ENCODE measurements at places on chromosomes 1 and 21. TPM values are rescaled to one million over a fixed set of nuclear protein-coding genes. Genes with fewer than 3 reads are reported as not detected.

The JTB gene
- total RNA-seq: 71.3 TPM

The SPATA21 gene
- not detected for total RNA-seq

The KRTAP19-3 gene
- total RNA-seq: not detected

The SPAG17 gene
- 0.07 TPM for total RNA-seq

The PPFIA4 gene
- total RNA-seq: 123 TPM

The NHLH1 gene
- 0.63 TPM for total RNA-seq

The NES gene
- total RNA-seq: 15.0 TPM

The PLEKHG5 gene
- total RNA-seq: 59.9 TPM

The LDLRAD1 gene
- total RNA-seq: not detected

The NEGR1 gene
- total RNA-seq: 153 TPM

The PLPPR4 gene
- total RNA-seq: 48.6 TPM

The CEP350 gene
- 79.8 TPM for total RNA-seq

The WDTC1 gene
- 64.5 TPM for total RNA-seq

The TMPRSS3 gene
- total RNA-seq: 1.7 TPM

The CELA2B gene
- total RNA-seq: not detected

The ADAR gene
- 232 TPM for total RNA-seq
